NCI-H2107 (cell line): ENCODE measurements at places on chromosomes 7 and 10.

DNA sequence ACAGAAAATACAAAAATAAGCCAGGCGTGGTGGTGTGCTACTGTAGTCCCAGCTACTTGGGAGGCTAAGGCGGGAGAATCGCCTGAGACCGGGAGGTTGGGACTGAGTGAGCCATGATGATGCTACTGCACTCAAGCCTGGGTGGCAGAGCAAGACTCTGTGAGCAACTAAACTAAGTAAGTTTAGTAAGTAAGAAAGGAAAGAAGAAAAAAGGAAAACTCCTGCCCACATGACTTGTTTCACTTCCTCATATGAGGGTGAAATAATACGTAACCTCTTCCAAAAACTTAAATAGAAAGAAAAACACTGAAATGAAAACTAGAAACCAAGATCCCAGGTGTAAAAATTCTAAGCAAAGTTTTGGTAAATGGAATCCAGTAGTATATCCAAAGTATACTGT is 79.6 kb downstream of the LARP4B start:
- no peak for DNase-seq

GRCh38 chr7:46775020-46775419 is 806.9 kb downstream of the TNS3 start:
- no peak for DNase-seq

GRCh38 chr7:147516391-147516790 is 1074.2 kb upstream of the C7orf33 start:
- DNase-seq, result no peak

GRCh38 chr10:7687228-7687907 is 15.7 kb upstream of the ITIH2 start:
- peak; percentile 5 for DNase-seq

GRCh38 chr7:136173874-136174273 is 196.7 kb upstream of the MTPN start:
- no peak for DNase-seq

DNA sequence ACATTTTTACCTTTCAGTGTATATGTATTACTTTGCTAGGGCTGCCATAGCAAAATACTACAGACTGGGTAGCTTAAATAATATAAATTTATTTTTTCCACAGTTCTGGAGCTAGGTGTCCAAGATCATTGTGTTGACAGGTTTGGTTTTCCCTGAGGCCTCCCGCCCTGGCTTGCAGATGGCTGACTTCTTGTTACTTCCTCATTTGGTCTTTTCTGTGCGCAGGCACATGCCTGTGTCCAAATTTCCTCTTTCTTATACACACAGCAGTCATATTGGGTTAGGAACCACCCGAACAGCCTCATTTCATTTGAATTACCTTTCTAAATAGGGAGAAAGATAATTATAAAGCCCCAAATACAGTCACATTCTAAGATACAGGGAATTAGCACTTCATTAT is 521.6 kb upstream of the SORCS1 start:
- no peak for DNase-seq

- DNase-seq, result peak; percentile 11
Measured at GRCh38 chr10:103703941-103704919, 151.1 kb downstream of the SH3PXD2A start.

DNA sequence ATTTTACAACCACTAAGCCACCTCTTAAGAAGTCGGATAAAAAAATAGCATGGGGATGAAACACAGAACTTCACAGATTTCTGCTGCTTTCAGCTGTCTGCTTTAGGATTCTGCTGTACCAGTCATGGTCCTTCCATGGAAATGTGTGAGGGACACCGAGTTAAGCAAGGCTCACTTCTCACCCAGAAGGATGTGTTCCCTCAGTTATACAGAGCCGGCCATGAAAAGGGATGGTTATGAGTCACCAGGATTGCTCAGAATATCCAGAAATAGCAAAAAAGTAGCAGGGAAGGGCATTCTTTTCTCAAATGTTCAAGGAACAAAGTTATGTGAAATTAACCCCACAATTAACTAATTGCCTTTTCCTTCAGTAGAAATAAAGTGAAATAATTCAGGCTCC is 124.4 kb downstream of the AMPH start:
- no peak for DNase-seq

DNA sequence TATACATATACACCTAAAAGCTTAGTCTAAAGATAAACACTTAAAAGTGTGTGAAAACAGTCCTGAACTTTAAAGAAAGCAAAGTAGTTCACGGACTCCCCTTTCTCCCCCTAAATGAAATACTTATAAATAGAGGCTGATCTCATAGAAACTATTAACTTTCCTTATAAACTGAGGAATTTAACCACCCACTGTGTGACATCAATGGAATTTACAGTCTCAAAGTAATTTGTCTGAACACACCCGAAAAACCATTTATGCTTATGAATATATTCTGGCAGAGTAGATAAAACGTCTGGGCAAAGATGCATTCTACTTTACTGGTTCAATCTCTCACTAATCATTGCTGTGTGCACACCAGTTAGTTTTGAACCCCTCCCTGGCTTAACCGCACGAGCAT is 181.8 kb upstream of the DGKB start:
- no peak for DNase-seq

GRCh38 chr10:126224967-126225671 is 163.2 kb downstream of the ADAM12 start:
- no peak for DNase-seq

DNA sequence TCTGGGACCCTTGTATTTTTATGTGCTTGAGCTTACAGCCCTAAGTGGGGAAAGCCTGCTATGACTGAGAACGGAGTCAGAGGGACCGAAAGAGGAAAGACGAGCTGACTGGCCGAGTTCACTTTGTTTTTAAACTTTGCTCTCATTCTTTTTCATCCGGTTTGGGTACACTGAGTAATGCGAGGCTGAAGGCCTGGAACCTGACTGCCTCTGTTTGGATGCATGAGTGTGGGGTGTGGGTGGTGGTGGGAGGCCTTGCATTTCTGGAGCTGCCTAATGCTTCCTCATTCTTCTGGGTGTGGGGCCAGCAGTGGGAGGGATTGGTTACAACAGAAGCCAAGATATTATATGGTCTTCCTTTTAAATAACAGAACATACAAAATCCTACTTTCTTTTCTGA is 155.5 kb downstream of the BUB3 start:
- DNase-seq, result no peak

GRCh38 chr10:110812583-110812982 is 59.1 kb upstream of the PDCD4 start:
- no peak for DNase-seq

DNA sequence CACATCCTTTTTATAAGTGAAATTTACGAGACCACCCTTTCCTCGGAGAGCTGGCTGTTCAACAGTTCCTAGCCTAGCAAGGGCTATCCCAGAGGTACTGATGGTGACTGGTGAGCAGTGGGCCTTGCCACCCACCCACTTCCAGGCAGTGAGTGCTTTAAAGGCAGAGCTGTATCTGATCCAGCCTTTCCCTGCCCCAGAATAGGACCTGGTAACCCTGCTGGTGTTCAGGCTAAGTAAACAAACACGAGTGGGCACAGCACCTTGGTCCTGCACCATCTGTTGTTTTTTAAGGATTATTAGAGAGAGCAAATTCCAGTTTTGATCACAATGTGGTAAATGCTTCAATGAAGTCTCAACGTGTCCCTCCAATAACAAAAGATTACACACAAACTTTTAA is 75.7 kb downstream of the COBL start:
- DNase-seq, result no peak

DNA sequence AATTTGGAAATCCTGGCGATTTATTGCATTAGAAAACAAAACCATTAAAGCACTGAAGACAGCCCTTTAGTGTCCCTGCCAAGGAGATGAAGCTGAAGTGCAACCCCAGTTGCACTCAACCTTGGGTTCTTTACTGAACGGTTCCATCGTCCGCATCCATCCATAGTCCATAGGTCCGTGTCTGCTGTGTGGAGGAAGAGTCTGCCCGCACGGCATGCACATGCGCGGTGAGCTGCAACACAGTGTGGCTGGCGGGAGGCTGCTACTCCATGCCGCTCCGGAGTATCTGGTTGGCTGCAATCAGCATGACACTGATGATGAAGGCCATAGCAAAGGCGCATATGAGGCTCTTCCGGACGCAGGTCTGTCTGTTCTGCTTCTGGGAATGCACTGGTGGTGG is 624.6 kb downstream of the CALN1 start:
- no peak for DNase-seq

DNA sequence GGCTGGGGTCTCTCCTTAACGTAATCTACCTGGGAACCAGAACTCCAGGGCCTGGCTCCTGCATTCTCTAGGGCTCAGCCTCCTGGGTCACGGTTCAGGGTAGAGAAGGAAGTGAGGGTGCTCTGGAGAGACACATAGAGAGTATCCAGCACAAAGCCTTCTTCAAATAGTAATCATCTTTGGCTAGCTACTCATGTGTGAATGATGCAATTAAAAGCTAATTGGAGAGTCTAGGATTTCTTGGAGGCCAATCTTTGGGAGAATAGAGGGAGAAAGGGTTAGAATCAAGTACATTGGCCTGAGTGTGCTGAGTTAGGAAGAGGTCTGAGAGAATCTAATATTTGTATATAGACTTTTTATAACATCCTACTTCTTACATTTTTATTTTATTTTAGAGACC is 24.0 kb upstream of the MALRD1 start:
- DNase-seq, result no peak

GRCh38 chr7:148821422-148821821 is 62.7 kb downstream of the EZH2 start:
- no peak for DNase-seq

DNA sequence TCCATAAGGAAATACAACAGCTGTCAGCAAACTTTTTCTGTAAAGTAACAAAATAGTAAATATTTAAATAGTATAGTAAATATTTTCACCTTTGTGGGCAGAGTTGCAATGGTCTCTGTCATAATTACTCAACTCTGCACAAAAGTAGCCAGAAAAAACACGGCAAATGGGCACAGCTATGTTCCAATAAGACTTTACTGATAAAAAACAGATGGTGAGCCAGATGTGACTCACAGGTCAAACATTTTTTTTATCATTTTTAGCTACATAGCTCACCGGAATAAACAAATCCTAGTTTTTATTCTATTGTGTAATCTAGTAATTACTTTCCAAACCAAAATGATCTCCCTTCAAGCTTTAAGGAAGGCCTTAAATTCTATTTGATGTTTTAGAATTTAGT is 55.3 kb downstream of the NCAPG2 start:
- DNase-seq, result no peak

- DNase-seq, result no peak
Measured at GRCh38 chr7:101575721-101576120, 53.4 kb downstream of the MYL10 start.

DNA sequence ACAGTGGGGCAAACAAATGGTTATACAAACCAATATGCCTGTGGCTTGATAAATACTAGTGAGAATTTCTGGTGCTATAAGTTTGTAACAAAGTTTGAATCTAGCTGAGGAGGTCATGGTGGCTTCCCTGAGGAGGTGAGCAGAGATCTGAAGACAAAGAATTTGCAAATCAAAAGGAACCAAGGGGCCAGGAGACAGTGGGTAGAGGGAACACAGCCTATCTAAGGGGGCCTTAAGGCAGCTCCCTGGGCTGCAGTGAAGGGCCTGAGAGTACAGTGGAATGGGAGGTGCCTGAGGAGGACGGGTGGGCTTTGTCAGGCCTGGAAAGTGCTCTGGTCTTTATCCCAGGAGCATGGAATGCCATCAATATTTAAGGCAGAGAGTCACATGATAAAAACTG is 21.8 kb downstream of the RNF133 start:
- DNase-seq, result no peak

DNA sequence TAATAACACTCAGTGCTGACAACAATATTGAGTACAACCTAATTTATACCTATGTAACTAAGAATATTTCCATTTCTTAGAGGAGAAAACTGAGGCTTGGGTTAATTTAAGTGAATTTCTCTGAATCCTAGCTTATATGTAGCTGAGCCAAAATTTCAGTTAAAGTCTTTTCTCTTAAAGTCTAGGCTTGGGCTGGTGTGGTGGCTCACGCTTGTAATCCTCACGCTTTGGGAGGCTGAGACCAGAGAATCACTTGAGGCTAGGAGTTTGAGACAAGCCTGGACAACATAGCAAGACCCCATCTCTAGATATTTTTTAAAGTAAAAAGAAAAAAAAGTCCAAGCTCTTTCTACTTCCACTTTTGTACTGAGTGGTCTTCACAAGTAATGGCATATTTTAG is 92.1 kb downstream of the CUL1 start:
- DNase-seq, result no peak

DNA sequence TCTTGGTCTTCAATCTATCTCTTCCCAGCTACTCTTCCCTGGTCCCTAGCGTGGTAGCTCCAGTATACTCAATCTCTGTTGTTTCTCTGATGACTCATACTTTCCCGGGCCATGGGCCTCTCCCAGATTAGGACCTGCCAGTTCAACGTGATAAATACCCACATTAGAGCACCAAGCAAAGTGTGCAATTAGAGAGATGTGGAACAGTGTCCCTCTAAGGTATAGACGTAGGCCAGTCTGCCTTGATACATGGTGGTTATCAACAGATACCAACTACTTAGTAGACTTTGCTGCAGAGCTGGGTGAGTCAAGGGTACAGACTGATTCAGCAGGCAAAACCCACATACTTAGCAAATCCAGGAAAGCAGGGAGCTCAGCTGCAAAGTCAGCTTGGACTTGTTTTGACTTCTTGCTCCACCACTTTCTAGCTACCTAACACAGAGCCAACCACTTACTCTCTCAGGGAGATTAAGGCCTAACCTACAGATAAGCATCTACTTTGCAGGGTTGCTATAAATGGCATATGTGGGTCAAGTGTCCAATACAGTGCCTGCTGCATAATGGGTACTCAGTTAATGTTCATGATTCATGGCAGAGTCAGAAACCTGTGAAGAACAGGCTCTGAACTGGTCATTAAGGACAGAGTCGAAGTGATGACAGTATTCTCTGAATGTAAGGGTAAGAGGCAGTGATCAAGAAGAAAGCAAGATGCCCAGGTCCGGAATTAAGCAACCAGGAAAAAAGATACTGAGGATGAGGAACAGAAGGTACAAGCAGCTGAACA is 176.1 kb downstream of the CHN2 start:
- DNase-seq, result no peak

DNA sequence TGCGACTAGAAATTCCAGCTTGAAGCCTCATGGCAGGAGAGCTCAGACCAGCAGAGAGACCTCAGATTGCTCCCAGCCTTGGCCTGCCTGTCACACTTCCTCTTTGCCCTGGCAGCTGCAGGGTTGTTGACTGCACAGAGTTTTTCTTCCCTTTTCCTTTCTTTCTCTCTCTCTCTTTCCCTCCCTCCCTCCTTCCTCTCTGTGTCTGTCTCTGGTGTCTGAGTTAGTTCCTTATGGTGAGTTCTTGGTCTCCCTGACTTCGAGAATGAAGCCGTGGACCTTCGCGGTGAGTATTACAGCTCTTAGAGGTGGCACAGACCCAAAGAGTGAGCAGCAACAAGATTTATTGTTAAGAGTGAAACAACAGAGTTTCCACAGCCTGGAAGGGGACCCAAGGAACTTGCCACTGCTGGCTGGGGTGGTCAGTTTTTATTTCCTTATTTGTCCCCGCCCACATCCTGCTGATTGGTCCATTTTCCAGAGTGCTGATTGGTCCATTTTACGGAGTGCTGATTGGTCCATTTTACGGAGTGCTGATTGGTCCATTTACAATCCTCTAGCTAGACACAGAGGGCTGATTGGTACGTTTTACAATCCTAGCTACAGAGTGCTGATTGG is 266.3 kb downstream of the RPS24 start:
- no peak for DNase-seq
